GM04503 (cell line): ENCODE measurements at places on chromosomes 12 and 14.

DNA sequence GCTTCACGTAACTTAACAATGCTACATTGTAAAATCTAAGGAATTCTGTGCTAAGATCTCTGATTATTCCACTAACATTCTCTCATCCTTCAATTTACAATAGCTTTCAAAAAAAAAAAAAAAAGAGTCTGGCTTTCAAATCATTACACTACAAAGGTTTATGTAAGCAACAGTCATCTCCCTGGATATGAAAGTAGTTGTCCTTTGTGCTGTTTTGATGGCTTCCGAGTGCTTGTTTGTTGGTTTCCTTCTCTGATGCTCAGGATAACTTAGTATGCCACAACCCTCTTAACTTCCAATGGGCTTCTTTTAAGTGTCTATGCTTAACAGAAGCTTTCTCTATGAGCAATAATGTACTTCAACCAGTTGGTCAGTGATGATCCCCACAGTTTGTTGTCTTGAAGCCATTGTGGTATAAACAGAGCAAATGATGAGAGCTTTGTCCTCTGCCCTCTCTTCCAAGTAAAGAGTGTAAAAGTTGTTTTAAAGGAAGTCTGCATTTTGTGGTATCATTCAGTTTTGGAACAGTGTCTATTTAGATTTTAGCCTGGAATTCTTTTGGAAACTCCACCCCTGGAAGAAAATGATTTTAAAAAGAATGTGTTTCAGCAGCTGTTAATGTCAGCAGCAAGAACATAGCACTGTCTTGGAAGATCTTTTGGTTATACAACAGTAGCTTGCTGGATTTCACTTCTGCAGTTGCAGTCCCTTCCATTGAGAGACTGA, 396.1 kb upstream of the RGS6 start:
- no peak for DNase-seq

DNA sequence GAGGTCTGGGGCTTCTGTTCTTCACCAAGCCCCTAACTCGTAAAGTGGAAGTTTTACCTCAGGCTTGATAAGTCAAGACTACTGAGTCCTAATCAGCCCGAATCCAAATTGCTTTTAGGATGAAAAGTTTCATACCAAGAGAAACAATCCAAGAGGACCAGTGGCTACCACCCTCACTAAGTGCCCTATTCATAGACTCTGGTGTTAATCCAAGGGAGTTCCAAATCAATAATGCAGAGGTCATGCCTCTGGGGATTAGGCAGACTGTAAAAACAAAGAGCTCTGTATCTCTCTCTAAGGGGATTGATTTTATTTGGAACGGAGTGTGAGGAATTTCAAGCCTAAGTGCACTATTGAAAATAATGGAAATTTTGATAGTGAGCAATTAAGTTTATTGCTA, 76.3 kb upstream of the LMNTD1 start:
- DNase-seq = no peak

- DNase-seq = no peak
Observed at GRCh38 chr14:33230021-33230420, 291.3 kb downstream of the NPAS3 start.

DNA sequence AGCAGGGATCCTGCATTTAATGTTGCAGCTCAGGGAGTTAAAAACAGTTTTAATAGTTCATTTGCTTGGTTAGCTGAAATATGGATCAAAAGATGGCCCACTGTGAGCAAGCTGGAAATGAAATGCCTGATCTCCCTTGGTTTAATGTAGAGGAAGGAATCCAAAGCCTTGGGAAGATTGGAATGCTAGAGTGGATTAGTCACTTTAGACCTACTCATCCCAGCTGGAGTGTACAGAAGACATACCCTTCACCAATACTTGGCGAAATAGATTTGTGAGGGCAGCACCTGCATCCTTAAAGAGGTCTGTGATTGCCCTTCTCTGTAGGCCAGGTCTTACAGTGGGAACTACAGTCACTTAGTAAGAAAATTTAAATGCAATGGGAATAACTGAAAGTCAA, 58.0 kb upstream of the KRAS start:
- no peak for DNase-seq

DNA sequence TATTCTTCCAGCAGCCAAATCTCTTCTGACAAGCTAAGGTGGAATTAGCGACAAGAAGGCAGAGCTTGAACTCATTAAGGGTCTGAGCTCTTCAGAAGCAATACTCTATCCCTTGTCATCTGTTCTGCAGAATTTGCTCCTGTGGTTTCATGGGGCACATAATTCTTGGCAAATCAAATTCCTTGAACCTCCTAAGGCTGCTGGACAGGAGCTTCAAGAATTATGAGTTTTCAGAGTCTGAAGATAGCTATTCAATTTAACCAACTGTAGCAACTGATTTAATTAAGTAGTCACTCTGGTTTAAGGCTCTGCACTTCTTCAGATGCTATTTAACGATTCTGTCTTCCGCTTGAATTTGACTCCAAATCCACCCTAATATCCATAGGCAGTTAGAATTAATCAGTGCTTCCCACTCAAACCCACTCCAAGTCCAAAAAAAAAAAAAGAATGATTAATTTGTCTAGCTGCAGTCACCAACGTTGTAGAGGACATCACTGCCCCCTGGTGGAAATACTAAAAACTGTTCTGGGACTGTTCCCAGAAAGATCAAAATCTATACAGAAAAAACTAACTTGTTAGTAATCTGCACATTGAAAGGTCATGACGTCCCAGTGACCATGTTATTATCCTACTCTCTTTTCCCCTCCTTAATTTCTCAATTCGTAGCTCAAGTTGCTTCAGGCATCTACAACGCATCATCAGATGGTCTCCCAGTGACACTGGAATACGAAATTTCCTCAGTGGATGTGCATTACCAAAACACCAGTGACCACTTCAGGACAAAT, 169.9 kb downstream of the KIF21A start:
- no peak for DNase-seq

- peak; percentile 31 for DNase-seq
Observed at GRCh38 chr12:32312049-32312670, 87.2 kb upstream of the FGD4 start.

GRCh38 chr12:74817499-74817898, 279.9 kb downstream of the ATXN7L3B start:
- DNase-seq = no peak

DNA sequence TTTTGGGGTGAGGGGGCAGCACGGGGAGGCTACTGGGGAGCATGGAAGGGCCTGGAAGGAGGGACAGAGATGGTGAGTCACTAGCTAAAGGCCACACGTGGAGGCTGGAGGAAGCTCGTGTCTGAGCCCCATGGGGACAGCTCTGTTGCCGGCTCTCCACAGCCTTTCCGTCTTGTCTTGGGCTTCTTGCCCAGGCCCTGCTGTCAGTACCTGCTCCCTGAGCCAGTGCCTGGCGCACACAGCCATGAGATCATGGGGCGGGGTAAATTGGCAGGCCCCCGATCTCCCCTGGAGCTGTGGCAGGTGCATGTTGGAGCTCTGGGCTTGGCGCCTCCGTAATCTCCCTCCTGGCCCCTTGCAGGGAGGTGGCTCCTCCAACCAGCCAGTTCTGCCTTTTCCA, 16.1 kb upstream of the KRT80 start:
- DNase-seq = peak; percentile 40

DNA sequence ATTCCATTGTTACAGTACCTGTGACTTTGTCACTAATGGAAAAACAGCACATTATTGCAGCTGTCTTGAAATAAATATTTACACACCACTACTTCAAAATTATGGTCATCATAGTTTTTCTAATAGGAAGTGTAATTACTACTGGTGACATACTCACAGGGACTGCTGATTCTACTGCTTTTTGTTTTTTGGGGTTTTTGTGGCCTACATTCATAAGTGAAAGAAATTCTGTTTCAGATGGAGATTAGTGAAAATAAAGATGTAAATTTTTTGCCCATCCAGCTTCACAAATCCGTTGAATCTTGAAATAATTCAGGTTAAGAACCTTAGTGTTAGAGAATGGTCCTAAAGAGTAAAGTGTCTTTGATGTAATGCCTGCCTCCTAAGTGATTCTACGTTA, 17.5 kb downstream of the KNTC1 start:
- DNase-seq = no peak

GRCh38 chr12:99068993-99069747, 424.1 kb downstream of the APAF1 start:
- DNase-seq = no peak

DNA sequence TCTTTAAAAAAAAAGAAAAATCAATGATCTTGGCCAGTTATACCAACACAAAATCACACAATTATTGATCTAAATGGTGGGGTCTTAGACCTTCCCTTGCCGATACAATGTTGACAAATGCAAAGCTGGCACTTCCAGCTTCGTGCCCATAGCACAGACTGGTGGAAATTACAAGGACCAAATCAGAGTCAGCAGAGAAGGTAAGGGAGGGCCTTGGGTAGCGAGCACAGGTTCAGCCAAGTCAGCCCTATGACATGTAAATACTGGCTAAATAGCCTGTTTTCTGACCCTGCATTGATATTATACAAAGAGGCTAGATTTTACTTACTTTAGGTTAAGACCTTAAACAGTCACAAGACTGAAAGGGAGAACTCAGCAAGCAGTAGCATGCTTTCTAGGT, 30.3 kb upstream of the WDR89 start:
- no peak for DNase-seq

DNA sequence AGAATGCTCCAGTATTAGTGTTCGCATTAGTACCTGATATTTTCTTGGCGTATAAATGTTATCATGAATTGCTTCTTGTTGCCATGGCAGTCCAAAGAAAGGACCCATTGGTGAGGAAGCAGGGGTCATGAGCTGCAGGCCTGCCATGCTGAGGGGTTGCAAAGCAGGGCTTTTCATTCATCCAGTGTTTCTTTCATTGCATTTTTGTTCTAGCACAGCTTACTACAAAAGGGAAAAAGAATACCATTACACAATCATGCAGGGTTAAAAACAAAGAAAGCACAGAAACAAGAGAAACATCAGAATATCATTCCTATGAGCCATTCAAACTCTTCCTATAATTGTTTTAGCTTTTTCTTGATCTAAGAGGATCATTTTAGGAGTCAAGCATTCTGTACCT, 24.0 kb downstream of the DICER1 start:
- DNase-seq = no peak

- DNase-seq = no peak
Observed at GRCh38 chr12:47993491-47993890, 10.8 kb downstream of the COL2A1 start.
